ENCODE measurements at places on chromosomes 6 and 20. TPM values are rescaled to one million over a fixed set of nuclear protein-coding genes. Genes with fewer than 3 reads are reported as not detected.

The PTK6 gene
- 0.51 TPM for total RNA-seq

The BANF2 gene
- not detected for total RNA-seq

The BAK1 gene
- total RNA-seq = 18.7 TPM

The DEFB124 gene
- not detected for total RNA-seq

The PCED1A gene
- total RNA-seq = 20.3 TPM

The RIPOR3 gene
- not detected for total RNA-seq

The ZC3H12D gene
- 92.0 TPM for total RNA-seq

The EPPIN gene
- not detected for total RNA-seq

- no peak for DNase-seq
Observed at GRCh38 chr6:87807475-87807874, 105.4 kb upstream of the AKIRIN2 start.

DNA sequence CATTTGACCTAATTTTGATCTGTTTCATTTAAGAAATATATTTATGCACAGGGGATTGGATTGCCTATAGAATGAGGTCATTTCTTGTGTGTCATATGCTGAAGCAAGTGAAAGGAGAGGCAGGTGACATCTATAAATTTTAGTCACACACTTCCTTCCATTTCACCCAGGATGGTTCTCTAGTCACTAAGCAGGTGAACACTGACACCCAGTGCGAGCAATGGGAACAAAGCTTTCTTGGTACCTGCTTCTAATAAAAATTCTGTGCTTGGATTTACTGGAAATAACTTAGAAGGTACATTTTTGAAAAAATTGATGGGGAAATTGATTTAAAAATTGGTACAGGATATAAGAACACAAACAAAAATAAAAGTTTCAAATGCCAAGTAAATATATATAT lies 66.9 kb upstream of the MC3R start:
- no peak for DNase-seq

DNA sequence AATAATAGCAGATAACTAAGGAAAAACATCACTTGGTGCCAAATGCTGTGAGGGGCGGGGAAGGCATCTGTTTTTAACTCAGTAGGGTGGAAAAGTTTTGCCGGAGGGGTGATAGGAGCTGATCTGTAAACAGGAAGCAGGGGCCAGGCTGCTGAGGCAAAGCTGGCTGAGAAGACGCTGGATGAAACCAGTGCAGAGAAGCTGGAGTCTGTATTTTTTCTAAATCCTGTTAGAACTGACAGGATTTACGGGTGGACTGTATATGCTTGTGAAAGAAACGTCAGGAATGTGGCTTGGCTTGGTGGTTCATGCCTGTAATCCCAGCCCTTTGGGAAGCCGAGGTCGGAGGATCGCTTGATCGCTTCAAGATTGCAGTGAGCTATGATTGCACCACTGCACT lies 5.6 kb downstream of the PCMTD2 start:
- no peak for DNase-seq

DNA sequence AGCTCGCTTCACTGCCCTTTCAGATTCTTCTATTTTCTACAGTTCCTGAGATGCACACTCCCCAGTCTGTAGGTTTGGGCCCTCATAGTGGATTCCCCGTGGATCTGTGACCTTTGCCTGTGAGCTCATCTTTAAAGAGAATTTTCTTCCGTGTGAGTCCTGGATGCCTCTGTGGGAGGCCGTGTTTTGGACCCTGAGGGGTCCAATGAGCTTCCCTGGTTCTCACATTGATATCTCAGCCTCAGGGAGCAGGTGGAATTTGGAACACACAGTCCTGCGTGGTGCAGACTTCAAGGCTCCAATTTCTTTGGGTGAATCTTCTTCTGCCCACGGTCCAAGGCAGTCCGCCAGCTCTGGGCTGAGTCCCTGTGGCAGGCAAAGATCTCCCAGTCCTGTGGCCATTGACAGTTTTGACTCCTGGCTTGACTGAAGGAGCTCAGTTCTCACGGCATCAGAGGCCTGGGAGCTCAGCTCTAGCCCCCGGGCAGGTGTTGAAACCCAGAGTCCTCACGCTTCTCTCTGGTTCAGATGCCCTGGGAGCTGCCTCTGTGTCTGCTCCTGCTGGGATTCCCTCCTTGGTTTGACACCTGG lies 61.0 kb downstream of the PSMG4 start:
- DNase-seq = peak; percentile 6

DNA sequence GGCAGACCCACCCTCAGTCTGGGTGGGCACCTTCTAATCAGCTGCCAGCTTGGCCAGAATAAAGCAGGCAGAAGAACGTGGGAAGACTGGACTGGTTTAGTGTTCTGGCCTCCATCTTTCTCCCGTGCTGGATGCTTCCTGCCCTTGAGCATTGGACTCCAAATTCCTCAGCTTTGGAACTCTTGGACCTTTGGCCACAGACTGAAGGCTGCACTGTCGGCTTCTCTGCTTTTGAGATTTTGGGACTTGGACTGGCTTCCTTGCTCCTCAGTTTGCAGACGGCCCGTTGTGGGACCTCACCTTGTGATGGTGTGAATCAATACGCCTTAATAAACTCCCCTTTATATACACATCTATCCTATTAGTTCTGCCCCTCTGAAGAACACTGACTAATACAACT lies 20.6 kb upstream of the FNDC1 start:
- DNase-seq = no peak

DNA sequence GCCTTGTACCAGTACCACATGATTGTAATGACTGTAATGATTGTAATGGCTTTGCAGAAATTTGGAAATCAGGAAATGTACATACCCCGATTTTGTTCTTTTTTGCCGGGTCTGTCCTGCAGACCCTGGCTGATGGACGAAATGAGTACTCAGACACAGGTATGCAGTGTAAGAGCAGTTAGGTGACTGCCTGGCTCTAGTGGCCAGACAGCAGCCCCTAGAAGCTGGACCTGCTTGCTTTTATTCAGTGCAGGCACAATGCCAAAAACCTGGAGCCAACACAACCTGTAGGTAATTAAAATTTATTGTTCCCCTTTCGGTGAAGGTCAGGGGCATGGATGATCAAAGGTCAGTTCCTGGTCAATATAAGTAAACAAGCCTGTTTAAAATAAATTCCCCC lies 346.0 kb downstream of the NKAIN2 start:
- DNase-seq = no peak

DNA sequence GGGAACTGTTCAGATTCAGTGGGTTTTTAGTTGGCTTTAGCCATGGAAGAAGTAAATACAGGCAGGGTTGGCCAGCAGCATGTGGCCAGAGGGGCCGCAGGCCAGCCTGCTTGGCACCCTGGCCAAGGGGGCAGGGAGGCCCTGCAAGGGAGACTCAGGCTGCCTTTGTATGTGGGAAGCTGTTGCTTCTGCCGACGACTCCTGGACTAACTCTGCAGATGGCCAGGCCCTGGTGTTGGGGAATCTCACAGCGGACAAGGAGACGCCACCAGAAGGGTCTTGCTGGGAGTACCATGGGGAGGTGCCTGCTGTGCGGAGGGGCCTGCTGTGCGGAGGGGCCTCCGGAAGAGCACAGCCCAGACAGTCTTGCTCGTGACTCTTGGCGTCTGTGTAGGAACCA lies 25.2 kb downstream of the PYGB start:
- DNase-seq = no peak

GRCh38 chr20:10524643-10525042 lies 89.5 kb downstream of the SLX4IP start:
- DNase-seq = no peak

GRCh38 chr20:19642860-19643259 lies 115.2 kb upstream of the RIN2 start:
- no peak for DNase-seq

DNA sequence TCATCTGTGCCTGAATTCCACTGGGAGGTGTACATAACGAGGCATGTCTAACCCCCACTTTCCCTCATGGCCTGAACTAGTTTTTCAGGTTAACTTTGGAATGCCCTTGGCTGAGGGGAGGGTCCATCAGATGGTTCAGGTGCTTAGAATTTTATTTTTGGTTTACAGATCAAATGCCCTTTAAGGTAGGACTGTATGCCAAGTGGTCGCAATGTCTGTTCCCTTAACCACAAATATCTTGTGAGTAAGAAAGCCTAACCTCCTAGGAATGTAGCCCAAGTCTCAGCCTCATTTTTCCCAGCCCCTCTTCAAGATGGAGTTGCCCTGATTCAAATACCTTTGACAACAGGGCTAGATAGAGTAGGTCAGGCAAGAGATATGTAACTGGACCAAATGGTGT lies 78.4 kb downstream of the RNASET2 start:
- DNase-seq = no peak

DNA sequence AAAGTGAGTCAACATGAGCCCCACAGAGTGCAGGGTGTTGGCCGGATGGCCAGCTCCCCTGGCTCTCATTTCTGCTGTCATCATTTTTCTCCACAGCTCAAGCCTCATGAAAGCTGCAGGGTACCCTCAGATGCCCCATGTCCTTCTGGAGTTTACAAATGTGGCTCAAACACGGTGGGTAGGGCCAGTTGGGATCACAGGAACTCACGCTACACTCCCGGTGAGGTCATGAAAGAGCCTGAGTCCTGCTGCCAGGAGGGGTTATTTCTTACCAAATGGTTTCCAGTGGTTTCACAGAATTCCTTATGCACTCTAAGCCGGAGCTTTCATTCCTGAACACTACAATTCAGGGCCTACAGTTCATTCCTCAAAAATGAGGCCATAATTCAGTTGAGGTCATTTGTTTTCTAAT lies 78.7 kb downstream of the TMEM170B start:
- DNase-seq = no peak

DNA sequence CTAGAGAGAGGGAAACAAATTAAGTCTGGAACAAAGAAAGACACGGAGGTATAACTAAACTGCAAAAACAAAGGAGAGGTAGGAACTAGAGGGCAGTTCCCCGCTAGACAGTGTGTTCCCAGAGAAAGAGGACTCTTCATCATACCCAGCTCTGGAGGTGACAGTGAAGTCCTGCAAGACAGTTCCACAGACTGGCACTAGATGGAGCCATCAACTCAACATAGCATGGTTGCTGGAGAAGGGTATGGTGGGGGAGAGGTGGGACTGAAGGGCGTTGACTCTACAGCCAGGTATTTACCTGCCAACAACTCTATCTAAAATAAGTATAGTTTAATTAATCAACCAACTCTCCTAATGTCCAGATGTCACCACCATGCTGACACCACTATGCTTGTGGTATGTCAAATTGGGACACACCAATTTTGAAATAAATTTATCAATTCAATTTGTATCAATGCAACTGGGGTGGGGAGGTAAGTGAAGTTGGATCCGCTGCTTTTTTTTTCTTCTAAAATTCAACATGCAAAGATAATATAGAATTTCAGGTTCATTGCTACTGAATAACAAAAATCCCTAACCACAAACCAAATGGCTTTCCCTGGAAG lies 9.7 kb downstream of the BACH2 start:
- DNase-seq = peak; percentile 86

GRCh38 chr20:3846740-3847428 lies at the start of gene MAVS:
MAVS (plus strand) TSS chr20:3846834; CDS start chr20:3854625, 7,791 bp downstream.
- peak; percentile 96 for DNase-seq

- no peak for DNase-seq
Observed at GRCh38 chr6:141110481-141110880, 1022.2 kb upstream of the GJE1 start.

- no peak for DNase-seq
Observed at GRCh38 chr20:9298906-9299305, 215.5 kb upstream of the LAMP5 start.

GRCh38 chr6:138656364-138657064 lies 117.1 kb upstream of the CCDC28A start:
- no peak for DNase-seq

DNA sequence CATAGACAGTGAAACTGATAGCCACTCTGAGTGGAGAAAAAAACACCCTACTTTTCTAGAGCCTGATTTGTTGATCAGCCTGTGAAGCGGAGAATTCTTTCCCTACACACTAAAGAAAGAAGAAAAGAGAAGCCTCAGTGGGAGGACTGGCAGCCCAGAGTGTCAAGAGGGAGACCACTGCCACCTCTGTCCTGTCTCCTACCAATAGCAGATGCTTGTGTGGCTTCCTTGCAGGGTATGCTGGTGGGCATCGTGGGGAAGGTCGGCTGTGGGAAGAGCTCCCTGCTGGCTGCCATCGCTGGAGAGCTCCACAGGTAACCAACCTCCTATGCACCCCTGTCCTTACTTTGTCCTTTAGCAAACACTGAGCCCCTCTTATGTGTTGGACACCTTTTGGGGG lies 10.4 kb downstream of the ABCC10 start:
- DNase-seq = no peak

DNA sequence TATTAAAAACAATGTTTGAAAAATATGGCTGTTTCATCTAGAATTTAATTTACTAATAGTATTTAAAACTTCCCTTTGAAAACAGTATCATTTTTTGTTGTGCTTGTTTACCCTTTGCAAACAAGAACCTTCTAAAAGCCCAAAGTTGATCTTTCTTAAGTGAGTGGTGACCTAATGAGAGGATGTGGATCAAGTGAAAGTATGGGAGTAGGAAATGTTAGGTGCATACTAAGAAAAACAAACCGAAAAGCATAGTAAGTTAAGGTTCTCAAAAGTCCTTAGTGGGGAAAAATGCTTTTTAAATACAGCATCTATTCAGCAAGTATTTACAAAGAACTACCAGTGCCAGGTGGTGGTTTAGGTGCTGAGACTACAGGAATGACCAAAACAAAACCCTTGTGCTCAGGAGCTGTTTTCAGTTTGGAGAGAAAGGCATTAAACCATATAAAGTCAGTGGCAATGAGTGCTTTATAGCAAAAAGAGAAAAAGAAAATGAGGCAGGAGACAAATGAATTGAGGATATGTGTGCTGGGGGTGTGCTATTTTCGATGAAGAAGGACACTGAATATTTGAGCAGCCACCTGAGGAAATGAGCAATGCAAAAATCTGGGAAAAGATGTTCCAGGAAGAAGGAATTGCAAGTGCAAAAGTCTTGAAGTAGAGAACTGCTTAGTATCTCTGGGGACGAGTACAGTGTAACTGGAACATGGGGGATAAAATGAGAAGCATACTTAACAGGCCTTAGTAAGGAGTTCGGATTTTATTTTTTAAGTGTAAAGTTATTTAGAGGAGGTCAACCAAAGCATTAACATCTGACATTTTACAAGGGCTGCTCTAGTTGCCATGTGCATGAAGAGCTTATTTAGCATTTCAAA lies 24.0 kb downstream of the RNF146 start:
- no peak for DNase-seq

DNA sequence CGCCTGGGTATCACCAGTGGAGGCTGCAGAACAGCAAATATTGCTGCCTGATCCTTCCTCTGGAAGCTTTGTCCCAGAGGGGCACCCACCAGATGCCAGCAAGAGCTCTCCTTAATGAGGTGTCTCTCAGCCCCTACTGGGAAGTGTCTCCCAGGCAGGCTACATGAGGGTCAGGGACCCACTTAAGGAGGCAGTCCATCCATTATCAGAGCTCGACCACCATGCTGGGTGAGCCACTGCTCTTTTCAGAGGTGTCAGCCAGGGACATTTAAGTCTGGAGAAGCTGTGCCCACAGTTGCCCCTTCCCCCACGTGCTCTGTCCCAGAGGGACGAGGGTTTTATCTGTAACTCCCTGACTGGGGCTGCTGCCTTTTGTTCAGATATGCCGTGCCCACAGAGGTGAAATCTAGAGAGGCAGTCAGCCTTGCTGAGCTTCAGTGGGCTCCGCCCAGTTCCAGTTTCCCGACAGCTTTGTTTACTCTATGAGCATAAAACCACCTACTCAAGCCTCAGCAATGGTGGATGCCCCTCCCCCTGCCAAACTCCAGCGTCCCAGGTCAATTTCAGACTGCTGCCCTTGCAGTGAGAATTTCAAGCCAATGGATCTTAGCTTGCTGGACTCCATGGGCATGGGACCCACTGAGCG lies 25.9 kb upstream of the AIG1 start:
- no peak for DNase-seq

Data from Karpas-422 (cell line).